ENCODE measurements at places on chromosomes 7 and 10. TPM values are rescaled to one million over a fixed set of nuclear protein-coding genes. Genes with fewer than 3 reads are reported as not detected.

ETV1 gene
- 11.0 TPM for polyA plus RNA-seq

MRLN gene
- polyA plus RNA-seq: 175 TPM

DNA sequence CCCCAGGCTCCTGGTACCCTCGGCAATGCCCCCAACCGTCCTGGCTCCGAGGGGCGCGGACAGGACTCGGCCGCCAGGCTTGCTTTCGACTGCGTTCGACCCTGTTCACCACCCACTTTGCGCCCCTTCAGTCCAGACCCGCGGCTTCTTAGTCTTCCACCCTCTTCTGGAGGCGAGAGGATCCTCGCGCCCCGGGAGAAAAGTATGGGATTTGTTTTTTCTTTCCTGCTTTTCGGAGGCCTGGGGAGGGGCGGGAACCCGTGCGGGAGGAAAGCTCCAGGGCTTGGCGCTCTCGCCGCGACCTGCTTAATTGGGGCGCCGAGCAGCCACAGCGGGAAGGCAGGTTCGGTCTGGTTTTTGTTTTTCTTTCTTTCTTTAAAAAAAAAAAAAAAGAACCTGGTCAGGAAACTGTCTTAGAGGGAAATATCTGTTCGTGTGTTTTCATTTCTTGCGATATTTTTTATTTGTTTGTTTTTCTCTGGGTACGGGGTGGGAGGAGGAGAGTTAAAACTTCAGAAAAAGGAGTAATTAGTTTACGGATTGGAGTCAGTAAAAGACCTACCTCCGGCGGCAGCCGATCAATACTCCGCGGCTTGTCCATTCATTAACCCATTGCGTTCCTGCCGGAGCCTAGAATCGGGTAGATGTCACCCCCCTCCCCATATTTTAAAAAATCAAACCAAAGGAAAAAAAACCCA, 1.6 kb downstream of the EMX2 start:
- DNase-seq: no peak

- no peak for DNase-seq
These were observed 26.2 kb upstream of the CUBN start for GRCh38 chr10:17155826-17156225.

DNA sequence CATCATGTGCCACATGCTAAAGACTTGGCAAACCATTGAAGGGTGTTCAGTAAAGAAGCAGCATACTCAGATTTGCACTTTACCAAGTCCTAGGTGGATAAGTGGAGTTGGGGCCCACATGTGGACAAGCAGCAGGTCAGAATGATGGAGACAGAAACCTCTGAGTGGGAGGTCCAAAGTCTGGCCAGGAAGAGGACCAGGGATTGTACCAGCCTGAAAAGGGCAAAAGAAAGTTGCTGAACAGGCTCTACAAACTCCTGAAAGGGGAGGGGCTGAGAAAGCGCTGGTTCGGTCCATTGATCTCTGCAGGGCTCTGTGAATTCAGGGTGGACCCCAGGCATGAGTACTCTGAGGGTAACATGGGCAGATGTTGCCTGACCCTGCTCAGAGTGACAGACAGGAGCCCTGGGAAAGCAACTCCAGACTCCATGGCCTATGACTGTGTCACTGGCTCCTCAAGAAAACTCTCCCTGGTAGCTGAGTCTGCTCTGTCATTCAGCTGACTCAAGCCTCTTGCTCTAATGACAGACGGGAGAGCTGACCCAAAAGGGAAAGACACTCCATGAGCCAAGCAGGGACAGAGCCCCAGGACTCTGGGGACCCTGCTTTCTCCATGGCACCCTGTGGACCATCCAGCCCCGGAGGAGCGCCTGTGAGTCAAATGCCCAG, 68.5 kb downstream of the TBXAS1 start:
- no peak for DNase-seq

DNA sequence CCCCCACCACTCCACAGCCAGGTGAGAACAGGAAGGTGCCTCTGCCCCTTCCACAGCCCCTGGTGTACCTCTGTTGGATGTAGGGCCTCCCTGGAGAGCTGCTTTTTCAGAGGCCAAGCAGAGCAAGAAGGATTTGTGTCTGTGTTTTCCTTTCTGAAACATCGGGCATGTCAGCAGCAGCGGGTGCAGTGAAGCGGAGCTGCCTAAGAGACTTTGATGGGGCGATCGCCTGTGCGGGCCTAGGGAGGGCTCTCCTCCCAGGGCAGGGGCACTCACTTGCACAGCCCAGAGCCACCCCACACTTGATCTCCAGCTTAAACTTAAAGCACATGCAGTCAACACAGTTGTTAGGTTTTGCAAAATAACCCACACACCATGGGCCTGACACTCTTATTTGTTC, 324.7 kb downstream of the ACTR3B start:
- no peak for DNase-seq

- no peak for DNase-seq
These were observed 341.3 kb upstream of the SEMA3C start for GRCh38 chr7:81260152-81260551.

HOXA7 gene
- 19.1 TPM for polyA plus RNA-seq

GRCh38 chr7:70838292-70838907, 293.5 kb upstream of the GALNT17 start:
- DNase-seq: no peak

- DNase-seq: no peak
These were observed 183.1 kb downstream of the GPAM start for GRCh38 chr10:112000466-112000865.

DNA sequence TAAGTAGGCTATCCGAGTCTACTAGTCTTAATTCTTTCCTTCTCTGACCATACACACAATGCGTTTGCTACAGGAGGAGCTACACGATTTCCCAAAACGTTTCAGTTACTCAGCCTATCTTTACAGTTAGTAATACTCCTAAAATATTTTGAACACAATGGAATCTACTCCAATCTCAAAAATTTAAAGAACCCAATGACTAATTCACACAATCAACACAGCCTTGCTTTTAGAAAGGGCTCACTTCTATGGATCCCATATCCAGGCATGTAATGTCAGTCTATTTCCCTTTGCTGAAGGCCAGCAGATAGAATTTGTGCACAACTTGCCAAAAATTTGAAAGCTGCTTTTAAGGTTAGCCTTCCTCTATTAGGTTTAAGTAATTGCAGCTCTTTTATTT, 107.2 kb downstream of the VPS41 start:
- no peak for DNase-seq

SUMF2 gene
- polyA plus RNA-seq: 51.1 TPM

GRCh38 chr10:88841316-88842111, 10.1 kb downstream of the ANKRD22 start:
- DNase-seq: no peak
